ENCODE measurements at places on chromosomes 2 and 18. TPM values are rescaled to one million over a fixed set of nuclear protein-coding genes. Genes with fewer than 3 reads are reported as not detected.

The CDH2 gene
- total RNA-seq: 154 TPM

The BOLL gene
- not detected for total RNA-seq

The STRN gene
- 32.5 TPM for total RNA-seq

The CDH20 gene
- total RNA-seq: 0.37 TPM

The POTEF gene
- total RNA-seq: not detected

All from adrenal gland (tissue), 19 donors.